Aorta (tissue), 5 donors: ENCODE measurements at places on chromosomes 5 and 9. TPM values are rescaled to one million over a fixed set of nuclear protein-coding genes. Genes with fewer than 3 reads are reported as not detected.

GRCh38 chr9:20550326-20550725 lies 72.0 kb downstream of the MLLT3 start:
- no peaks in the 10 kb centered on the region for H3K27me3 ChIP-seq
- H3K4me3 ChIP-seq: no peak overlapping the region
- H3K27ac ChIP-seq: no peak overlapping the region
- no peak for DNase-seq

DNA sequence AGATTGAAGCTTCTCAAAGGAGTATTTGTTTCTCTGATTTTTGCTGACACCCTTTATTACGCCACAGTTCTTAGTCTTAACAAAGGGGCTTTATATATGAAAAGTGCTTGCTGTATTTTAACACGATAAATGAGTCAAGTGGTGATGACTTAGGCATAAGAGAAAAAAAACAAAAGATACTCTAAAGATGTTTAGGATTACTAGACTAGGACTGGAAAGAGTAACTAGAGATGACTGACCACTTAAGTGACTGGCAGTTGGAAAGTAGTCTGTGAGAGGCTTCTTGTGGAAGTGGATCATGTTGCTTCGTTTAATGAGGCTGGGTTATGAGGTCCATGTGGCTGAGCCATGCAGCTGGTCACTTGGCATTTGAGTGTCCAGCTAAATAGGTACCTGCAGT lies 69.4 kb upstream of the ACTBL2 start:
- H3K27ac ChIP-seq: no peak overlapping the region
- H3K27me3 ChIP-seq: no peaks in the 10 kb centered on the region
- H3K4me3 ChIP-seq: no peak overlapping the region
- H3K36me3 ChIP-seq: no peaks in the 10 kb centered on the region
- no peaks in the 10 kb centered on the region for H3K4me1 ChIP-seq

DNA sequence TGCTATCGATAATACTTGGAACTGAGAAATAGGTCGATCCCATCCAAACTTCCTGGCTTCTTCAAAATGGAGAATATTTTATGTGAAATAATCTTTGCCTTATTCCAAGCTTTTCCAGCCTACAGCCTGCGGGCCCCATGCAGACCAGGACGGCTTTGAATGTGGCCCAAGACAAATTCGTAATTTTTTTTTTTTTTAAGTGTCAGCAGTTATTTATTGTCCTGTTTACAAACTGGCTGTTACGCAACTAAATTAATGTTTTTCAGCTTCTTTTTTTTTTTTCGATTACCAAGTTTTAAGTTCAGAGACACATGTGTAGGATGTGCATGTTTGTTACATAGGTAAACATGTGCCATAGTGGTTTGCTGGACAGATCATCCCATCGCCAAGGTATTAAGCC lies 411.7 kb upstream of the EDIL3 start:
- no peak overlapping the region for H3K4me3 ChIP-seq
- no peak for DNase-seq
- H3K4me1 ChIP-seq: no peaks in the 10 kb centered on the region

GRCh38 chr5:138495351-138495750 lies 30.1 kb downstream of the EGR1 start:
- no peak for DNase-seq
- H3K36me3 ChIP-seq: no peaks in the 10 kb centered on the region
- H3K27ac ChIP-seq: no peak overlapping the region
- no peak overlapping the region for H3K4me3 ChIP-seq

GRCh38 chr9:124344291-124345050 lies 70.8 kb downstream of the PSMB7 start:
- no peak overlapping the region for H3K27ac ChIP-seq
- DNase-seq: peak; percentile 48
- no peaks in the 10 kb centered on the region for H3K27me3 ChIP-seq
- no peaks in the 10 kb centered on the region for H3K4me1 ChIP-seq
- H3K4me3 ChIP-seq: no peak overlapping the region

NRG2 gene
- total RNA-seq: 0.81 TPM

SPATA31D4 gene
- total RNA-seq: not detected

HACD4 gene
- total RNA-seq: 3.2 TPM

CDH18 gene
- not detected for total RNA-seq
